ENCODE measurements at places on chromosomes 16 and 17. TPM values are rescaled to one million over a fixed set of nuclear protein-coding genes. Genes with fewer than 3 reads are reported as not detected.

ABCC3 gene
- total RNA-seq, result not detected

CIAO3 gene
- 32.2 TPM for total RNA-seq

KIF19 gene
- total RNA-seq, result 0.51 TPM

CSH1 gene
- total RNA-seq, result not detected

DNA sequence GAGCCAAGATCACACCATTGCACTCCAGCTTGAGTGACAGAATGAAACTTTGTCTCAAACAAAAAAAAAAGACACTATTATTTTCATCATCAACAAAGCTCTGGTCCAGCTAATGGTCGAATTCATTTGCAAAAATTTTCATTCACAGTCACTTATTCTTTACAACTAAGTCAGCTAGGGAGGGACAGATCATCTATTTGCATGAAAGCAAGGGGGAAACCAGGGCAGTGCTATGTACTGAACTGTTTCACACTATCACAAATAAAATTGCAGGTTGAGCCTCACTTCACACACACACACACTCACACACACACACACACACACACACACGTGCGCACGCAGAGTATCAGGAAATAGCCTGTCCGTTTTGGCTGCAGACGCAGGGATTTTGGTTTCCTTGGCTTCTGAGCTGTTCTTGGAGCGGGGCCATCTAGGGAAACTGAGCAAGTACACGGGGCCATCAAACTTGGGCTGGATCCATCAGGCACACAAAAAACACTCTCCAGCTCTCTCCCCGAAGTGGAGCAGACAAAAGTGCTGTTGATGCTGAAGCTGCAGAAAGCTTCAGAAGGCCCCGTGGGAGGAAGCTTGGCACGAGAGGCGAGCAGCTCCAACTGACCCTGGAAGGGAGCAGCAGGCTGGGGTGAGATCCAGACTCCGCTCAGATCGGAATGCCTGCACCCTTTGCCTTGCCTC lies 44.3 kb upstream of the HELZ start:
- no peak for DNase-seq

DNA sequence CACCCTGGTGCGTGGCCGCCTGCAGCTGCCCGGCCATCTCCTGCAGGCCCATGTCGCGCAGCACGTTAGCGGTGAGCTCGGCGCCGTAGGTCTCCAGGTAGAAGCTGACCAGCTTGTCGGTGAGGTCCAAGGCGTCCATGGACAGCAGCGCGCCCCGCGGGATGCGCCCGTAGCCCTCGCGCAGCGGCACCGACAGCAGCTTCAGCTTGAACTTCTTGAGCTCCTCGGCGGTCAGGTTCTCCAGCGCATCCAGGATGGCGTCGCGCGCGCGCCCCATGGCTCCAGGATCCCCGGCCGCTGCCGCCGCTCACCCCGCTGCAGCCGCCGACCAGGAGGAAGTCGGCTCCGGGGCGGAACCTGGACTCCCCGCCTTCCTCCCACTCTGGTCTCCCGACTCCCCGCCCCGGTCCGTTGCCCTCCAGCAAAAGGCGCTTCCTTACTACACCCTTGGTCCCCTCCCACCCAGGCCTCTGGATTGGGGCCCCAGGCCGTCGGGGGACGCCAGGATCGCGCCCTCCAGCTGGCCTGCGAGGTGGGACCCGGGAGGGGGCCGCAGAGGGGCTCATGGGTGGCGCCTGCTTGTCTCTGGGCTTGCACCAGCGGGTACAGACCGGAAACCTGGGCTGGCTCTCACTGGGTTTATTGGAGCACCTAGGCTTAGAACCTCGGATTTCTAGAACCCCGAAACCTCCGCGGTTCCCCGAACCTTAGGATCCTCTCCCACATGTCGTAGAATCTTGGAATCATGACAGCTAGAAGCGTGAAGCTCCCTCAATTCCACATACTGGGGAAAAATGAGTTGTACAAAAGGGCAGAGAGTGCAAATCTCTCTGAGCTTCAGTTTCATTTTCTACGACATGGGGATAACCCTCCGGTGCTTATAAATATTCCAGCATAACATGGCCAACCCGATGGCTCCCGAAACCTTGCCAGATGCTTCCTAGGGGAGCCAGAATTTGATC lies at the start of gene PYCARD:
Gene PYCARD, minus strand, starts transcription at position 347 of the 962 bp plus-strand sequence. Its CDS starts 70 bp downstream, at position 277.
- peak; percentile 49 for DNase-seq

DNA sequence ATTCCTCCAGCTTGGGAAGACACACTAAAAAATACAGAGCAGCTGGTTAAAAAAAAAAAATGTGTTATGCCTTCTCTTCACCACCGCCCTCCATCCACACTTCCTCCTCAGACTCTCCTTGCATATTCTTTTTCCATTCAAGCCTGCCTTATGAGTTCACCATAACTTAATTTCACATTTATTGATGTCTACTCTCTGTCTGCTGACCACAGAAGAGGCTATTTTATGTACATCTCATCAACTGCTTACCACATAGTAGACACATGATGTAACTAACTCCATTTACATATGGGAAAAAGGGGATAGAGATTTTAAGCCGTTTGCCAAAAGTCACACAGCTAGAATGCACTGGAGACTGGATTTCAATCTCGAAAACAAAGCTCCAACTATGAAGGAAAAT lies 409.8 kb downstream of the CDH11 start:
- no peak for DNase-seq

DNA sequence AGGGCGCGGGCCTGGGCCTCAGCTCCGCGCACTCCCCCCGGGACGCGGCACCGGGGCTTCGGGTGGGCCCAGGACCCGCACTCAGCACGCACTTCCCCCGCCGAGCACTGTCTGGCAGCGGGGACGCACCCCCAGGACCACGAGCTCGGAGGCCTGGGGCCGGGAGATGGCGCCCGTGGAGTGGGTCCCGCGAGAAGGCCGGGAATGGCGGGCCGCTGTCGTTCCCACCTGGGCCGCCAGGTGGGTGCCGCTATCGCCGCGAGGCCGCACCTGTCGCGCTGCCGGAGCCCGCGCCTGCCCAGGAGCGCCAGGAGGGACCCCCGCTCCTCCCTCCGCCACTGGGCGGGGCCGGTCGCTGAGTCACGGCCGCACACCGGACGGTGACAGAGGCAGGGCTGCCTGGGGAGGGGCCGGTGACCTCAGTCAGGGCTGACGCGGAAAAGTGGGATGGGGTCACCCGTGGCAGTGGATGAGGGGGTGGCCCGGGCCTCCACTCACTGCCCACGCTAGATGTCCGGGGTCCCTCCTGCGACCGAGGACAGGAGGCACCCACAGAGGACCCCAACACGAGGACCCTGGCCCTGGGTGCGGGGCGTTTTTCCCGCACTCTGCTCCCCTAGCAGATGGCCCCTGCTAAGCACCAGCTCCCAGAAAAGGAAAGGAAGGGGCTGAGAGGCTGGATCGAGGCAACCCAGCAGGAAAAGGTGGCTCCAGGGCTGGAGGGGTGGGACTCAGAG lies 6.9 kb upstream of the ACTG1 start:
- peak; percentile 79 for DNase-seq

DNA sequence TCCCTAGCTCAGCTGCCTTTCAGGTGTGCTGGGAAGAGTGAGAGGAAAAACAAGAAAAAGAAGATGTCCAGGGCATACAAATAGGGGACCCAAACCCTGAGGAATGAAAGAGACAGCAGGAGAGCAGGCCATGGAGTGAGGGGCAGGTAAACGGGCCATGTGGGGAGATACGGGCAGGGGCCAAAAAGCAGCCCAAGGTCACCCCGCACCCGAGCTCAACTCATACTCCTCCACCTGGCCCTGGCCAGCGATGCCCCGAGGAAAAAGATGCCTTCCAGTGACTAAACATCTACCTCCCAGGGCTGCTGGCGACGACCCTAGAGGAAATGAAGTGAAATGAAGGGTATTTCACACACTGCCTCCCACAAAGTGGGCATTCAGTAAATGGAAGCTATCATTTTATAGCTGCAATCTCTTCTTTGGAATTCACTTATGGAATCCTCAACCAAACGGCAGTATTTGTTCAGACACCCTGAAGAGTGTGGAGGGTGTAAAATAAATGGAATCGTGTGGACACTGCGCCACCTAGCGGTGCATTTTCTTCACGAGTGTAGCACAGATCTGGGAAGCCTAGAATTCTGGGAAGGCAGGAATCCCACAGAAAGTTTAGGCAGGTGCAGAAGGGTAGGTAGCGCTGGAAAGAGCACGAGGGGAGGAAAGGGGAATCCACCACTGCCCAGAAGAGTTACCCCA lies 14.9 kb downstream of the ELAC2 start:
- peak; percentile 57 for DNase-seq

DNA sequence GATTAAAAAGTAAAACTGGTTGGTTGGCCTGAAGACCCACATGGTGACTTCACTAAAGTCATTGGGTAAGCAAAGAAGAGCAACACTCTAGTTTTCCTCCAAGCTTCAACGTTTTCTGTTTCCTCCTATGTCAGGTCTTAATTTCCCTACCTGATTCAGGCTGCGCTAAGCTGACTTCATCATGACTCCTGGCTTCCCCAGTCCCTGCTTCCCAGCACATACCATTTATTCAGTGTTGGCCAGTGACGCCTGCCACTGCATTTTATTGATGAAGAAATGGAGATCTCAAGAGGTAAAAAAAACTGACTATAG lies 645.3 kb downstream of the WWOX start:
- no peak for DNase-seq

- DNase-seq, result no peak
Measured at GRCh38 chr16:68075980-68076379, 9.2 kb upstream of the NFATC3 start.

- no peak for DNase-seq
Measured at GRCh38 chr16:64019339-64019738, 1102.5 kb downstream of the CDH11 start.

- DNase-seq, result no peak
Measured at GRCh38 chr16:54098247-54098646, 188.3 kb downstream of the IRX3 start.

- no peak for DNase-seq
Measured at GRCh38 chr17:71260366-71260940, 860.4 kb upstream of the SOX9 start.

GRCh38 chr16:55825115-55825728 lies 7.7 kb downstream of the CES1 start:
- DNase-seq, result no peak

GRCh38 chr16:29837841-29838240 lies 17.6 kb downstream of the MVP start:
- DNase-seq, result no peak

GRCh38 chr16:75614066-75614897 lies 8.8 kb downstream of the ADAT1 start:
- no peak for DNase-seq

DNA sequence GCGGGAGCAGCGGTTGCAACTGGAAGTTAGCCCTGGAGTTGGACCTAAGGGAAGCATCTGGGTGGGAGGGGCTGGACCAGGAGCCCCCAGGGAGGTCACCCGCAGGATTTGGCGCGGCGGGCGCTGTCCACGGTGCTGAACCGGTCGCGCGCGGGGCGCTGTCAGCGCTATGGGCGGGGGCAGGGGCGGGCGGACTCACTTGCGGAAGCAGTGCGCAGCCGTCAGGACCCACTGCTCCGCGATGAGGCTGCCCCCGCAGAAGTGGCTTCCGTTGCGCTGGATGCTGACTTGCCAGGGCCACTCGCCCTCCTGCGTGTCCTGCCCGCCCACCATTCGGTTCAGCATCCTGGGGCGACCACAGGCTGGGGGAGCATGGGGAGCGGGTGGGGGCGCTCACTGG lies 4.5 kb downstream of the PRSS27 start:
- DNase-seq, result peak; percentile 88

DNA sequence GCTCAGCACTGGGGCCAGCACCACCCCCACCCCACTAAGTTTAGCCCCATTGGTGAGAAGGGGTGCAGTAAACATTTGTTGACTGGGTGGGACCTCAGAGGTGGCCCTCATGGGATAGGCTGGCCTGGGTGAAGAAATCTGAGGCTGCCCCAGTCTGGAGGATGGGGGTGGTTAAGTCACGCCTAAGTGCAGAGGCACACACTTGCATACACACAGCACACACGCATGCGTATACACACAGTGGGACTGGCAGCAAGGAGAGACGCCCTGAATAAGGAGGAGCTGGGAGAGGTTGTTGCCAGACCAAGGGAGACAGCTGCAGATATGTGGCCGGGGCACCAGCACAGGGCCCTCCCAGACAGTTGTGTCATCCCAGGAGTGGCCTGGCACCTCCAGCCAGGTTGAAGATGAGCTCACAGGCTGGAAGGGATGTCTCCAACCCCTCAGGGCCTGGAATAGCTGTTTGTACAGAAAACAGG lies 3.0 kb upstream of the BCAR1 start:
- peak; percentile 7 for DNase-seq

DNA sequence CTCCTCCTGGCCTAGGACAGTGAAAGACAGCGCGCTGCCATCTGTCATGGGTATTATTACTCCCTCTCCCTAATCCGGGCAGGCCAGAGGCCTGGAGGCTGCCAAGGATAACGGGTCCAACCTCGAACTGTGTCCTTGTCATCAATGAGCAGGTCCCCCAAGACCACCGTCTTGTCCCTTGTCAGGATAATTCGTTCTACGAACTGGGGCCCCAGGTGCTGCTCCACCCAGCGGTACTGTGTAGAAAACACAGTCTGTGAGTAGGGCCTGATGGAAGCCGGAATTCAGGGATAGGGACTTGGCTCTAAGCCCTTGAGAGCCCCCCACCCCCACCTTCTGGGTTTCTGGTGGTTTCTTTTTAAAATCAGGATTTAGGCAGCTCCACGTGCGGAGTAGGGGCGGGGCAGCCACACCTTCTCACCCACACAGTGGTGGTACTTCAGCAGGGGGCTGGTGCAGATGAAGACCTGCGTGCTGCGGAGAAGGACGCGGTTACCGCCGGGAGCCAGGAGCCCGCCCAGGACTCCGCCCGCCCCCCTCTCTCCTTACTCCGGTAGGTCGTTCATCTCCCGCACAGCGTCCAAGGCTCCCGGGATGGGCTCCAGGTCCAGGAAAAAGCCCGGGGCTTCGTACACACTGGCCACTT lies 787 bp downstream of the NT5C start:
- peak; percentile 62 for DNase-seq

DNA sequence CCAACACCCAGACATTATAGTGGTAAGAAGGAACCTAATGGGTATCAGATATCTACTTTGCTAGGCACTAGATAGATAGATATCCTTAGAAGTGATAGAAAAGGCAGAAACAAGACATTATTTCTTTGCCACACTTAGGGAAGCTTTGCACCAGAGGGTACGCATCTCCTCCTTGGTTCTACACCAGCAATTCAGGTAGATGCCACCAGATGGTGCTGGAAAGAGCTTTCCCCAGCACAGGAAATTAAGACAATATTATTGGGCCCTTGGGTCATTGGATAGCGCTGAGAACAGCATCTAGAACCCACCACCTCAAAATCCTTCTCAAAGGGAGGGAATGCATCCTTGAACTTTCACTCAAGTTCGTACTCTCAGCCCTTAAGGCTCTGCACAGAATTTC lies 173.8 kb upstream of the CCL2 start:
- no peak for DNase-seq

GRCh38 chr17:50133028-50133768 lies 3.2 kb upstream of the SAMD14 start:
- DNase-seq, result no peak

- no peak for DNase-seq
Measured at GRCh38 chr17:6800422-6801027, 24.5 kb downstream of the FBXO39 start.

DNA sequence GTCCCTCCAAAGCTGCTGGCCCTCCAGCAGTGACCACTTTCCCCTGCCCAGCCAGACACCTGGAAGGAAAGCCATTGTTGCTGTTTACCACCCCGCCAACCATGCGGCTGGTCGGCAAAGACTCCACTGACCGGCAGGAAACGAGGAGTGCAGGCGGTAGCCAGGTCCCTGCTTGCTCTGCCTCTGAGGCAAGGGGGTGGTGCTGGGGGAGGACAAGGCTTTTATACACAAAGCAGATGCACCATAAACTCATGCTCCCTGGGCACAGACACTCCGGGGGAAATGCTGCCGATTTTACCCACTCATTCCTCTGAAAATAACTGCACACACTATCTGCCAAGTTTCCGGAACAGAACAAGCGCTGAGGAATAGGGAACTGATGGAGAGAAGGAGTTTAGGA lies 62.8 kb upstream of the GRIN2A start:
- no peak for DNase-seq
